ENCODE measurements at places on chromosomes 1 and 21.

- no peak for DNase-seq
Measured at GRCh38 chr1:175157200-175157599, 35.4 kb downstream of the KIAA0040 start.

- DNase-seq = no peak
Measured at GRCh38 chr1:226674892-226675714, 64.0 kb downstream of the ITPKB start.

GRCh38 chr1:64490213-64490818 lies 20.4 kb downstream of the CACHD1 start:
- no peak for DNase-seq

DNA sequence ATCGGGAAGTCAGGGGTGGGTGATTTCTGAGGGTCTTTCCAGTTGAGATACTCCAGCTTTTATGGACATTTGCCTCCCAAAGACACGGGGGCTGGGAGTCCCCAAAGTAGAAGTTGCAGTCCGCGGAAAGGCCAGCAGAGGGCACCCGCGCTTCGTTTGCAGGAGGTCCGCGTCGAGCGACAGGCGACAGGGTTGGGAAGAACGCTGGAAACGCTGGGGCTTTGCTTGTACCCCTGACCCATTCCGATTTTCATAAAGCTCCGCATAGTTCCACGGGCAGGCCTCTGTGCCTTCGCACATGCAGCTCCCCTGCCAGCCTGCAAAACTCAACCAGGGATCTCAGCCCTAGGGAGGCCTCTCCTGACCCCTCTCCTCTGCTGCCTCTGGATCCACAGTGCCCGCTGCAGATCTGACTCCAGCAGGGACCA lies 44.2 kb upstream of the LAPTM5 start:
- DNase-seq = peak; percentile 54

DNA sequence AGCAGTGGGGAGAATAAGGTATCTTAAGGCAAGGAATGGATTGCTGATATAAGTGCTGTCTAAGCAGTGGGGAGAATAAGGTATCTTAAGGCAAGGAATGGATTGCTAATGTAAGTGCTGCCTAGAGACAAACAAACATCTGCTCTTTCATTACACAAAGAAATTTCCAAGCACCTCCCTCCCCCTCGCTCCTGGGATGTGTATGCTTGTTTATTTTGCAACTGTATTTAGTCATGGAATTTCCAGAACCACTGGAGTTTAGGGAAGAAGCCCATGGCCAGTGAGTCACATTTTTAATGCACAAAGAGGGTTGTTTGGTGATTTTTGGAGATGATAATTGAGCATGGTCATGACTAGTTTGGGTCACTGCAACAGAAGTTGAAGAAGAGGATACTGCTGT lies 21.5 kb downstream of the PDPN start:
- no peak for DNase-seq

GRCh38 chr1:189103956-189104355 lies 1373.7 kb downstream of the BRINP3 start:
- DNase-seq = no peak

DNA sequence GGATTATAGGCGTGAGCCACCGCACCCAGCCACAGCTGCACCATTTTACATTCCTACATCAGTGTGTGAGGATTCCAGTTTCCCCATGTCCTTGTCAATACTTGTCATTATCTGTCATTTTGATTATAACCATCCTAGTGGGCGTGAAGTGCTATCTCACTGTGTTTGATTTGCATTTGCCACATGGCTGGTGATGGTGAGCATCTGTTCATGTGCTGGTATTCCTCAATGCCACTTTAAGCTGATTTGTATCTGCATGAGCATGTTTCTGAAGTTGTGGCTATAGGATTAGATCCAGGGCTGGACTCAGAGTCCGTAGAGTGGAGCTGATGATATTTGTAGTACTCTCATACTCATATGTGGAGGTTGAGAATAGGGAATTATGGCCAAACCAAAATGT lies 36.6 kb downstream of the SRRM1 start:
- no peak for DNase-seq

DNA sequence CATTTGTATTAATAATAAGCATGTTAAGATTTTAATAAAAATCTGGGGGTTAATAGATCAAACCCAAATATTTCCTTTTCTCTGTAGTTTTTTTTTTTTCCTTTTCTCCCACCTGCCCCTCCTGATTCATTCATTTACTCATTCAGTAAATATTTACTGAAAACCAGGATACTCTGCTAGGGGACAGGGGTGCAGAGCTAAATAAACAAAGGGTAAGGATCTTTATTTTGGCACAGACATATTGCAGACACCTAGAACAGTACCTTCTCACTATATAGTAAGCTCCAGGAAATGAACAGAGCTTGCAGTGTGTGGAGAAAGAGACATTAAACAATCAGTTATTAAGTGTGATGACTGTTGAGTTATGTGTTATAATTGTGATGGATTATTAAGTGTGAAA lies 60.9 kb downstream of the AK5 start:
- DNase-seq = no peak

DNA sequence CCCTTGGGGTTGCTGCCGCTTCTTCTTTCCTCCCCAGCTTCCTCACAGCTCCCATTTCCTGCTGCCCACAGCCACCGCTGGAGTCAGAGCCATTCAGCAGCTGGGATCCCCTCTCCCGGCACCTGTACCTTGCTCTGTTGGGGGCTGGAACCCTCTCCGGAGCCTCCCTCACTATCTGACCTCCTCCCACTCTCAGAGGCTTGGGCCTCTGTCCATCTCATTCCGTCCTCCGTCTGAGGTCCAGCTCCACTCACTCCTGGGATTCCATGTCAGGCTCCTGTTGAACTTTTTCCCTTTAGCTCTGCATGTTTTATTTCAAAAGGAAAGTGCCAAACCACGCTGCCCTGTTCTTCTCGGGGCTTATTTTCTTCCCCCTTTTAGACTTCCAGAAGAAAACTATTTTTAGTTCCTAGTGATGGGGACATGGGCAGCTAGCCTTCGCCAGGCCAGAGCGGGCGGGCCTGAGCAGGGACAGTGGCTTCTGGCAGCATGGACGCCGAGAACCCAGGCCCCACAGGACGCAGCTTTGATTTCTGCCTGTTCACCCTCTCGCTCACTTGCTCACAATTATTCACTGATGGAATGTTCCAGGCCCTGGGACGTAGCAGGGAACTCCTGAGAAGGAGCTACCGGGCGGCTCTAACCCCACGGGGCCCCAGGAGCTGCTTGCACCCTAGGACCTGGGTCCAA lies 79.2 kb downstream of the ARHGEF10L start:
- DNase-seq = no peak

- DNase-seq = no peak
Measured at GRCh38 chr1:81420760-81421159, 380.0 kb upstream of the ADGRL2 start.

DNA sequence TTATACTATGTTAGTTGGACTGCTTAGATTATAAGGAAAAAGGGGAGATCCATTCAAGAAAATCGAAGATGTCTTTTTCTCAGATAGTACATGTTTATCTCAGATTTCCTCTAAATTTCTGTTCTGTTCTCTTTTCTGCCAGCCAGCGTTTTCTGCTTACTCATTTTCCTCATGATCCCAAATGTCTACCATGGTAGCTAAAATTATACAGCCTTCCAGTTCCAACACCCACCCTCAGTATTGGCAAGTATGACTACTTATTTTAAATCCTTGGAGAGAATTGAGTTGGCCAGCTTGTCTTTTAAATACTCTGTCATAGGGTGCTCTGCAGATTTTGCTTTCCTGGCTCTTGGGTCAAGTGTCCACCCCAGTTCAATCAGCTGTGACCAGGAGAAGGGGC lies 95.7 kb upstream of the PLXNA2 start:
- no peak for DNase-seq

- no peak for DNase-seq
Measured at GRCh38 chr1:18819203-18819602, 40.3 kb downstream of the TAS1R2 start.

DNA sequence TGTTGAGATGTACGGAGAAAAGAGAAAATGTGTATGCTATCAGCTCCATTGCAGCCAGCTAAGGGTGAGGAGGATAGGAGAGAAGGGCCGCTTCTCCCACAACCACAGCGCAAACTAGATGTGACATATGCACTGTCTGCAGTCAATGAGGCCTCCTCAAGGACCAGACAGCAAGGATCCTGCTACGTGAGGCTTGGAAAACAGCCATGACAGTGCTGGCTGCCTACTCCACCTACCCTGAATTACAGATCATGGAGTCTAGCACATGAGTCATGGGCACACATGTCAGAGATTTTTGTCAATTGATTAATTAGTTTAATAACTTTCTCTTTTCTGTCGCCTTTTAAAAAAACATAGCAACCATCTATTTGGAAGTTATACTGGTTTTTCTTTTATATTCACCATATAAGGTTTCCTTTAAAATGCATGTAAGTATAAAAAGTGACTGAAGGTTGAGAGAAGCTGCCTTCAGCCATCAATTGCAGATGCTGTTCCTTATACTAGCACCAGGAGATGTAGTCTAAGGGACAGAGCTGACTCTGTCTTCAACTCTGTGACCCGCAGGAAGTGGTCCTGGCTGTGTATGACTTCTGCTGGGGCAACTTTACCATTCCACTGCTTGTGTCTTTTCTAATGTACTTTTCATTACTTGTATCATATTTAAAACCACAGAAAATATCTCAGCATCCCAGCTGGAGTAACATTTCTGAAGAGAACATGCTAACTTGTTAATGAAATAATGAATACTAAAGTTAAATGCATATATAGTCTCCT lies 3.1 kb downstream of the VPS26C start:
- no peak for DNase-seq

DNA sequence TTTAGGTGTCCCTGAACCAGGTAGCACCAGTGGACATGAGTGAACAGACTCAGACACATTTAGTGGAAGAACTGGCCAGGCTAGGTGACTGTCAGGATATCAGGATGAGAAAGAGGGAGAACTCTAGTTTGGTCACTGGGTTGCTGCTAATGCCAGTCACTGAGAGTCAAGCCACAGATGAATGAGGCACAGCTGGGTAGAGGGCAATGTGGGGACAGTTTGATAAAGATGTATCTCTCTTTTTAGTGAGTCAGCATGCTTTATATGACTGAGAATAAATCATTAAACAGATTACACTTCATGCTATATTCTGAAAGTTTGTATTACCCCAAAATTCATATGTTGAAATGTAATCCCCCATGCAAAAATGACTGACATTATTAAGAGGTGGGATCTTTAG lies 87.1 kb downstream of the SELENOF start:
- DNase-seq = no peak

- no peak for DNase-seq
Measured at GRCh38 chr1:192600275-192600674, 24.7 kb downstream of the RGS1 start.

- DNase-seq = no peak
Measured at GRCh38 chr1:159951016-159951415, 3.0 kb downstream of the SLAMF9 start.

DNA sequence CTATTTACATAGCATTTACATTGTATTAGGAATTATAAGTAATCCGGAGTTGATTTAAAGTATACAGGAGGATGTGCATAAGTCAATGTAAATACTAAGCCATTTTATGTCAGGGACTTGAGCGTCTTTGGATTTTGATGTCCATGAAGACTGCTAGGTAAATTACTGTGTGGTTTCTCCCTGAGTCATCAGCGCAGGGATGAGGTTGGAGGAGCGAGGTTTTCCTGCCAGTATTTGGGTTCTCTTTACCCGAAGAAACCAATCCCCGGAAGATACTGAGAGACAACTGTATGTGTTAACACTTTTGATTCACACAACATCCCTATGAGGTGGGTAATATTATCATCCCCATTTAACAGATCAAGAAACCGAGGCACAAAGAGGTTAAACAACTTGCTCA lies 29.3 kb downstream of the BATF3 start:
- DNase-seq = no peak

DNA sequence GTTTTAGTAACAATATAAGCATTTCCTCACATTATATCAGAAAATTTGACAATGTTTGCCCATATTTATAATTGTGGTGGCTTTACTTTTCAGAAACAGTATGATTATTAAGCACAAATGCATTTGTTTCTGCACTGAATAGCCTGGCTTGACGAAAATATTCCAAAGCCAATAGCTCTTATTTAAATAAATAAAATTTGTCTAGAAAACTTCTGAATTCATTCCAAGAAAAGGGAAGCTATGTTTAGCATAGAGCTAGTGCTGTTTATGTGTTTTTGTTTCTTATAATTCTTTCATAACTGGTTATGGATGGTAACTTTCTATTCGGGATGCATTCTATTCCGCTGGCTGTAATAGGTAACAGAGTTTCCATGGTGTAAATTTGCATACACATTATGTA lies 268.6 kb downstream of the PTBP2 start:
- no peak for DNase-seq

Measured in NCI-H1105 (cell line).